ENCODE measurements at places on chromosomes 5 and 9.
A peak's percentile ranks its signal among the peaks of the same experiment; 100 is the strongest.

- DNase-seq = no peak
Observed at GRCh38 chr9:124810663-124811355, 33.9 kb downstream of the OLFML2A start.

DNA sequence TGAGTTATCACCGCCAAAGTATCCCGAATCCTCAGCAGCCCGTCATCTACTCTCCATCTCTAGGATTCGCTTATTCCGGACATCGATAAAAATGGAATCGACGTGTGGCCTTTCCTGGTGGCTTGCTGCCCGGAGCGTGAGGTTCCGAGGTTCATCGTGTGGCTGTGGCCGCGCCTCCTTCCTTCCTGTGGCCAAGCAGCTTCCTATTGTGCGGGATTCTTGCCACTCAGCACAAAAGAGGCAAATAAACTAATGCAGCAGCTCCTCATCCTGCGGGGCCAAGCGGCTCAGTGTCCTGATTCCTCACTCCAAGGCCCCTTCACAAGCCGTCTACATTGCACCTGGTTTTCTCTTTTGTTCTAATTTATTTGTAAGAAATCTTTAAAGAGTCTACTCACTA, 800.9 kb downstream of the CDH9 start:
- no peak for DNase-seq

DNA sequence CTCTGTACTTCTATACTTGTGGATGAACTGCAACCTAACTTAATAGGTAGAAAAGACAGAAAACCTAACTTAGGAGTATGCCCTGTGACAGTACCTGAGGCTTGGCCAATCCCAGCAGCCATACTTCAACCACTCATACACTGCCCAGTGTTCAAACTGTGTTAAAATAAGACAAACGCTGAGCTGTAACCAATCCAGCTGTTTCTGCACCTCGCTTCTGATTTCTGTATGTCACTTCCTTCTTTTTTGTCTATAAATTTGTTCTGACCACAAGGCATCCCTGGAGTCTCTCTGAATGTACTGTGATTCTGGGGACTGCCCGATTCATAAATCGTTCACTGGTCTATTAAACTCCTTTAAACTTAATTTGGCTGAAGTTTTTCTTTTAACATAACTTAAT, 41.4 kb downstream of the AUH start:
- no peak for DNase-seq

DNA sequence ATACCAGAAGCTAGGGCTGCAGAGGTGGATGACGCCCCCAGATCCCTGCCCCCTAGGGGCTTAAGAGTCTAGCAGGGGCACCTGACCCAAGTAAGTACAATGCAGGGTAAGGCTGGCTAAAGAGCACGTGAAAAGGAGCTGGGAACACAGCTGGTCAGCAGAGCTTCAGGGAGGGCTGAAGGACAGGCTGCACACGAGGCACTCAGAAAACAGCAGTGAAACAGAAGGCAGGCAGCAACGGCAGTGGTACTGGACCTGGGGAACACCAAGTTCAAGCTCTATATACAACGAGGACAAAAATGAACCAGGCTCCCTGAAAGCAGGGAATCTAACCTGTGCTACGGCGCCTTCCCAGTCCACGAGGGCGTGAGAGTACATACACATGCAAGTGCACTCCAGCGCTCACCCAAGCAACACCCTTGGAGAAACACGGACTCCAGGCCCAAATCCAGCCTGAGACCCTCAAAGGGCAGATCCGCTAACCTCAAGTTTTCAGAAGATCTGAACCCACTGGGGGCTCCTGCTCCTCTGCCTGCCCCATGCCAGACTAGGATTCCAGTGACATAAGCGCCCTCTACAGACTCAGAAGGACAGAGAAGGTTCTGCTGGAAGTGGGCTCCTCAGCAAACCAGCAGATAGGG, 57.4 kb downstream of the PSMB7 start:
- DNase-seq = no peak

GRCh38 chr5:103891151-103891550, 328.6 kb upstream of the NUDT12 start:
- no peak for DNase-seq

GRCh38 chr5:140595538-140596300, 31.1 kb downstream of the SLC35A4 start:
- DNase-seq = no peak

DNA sequence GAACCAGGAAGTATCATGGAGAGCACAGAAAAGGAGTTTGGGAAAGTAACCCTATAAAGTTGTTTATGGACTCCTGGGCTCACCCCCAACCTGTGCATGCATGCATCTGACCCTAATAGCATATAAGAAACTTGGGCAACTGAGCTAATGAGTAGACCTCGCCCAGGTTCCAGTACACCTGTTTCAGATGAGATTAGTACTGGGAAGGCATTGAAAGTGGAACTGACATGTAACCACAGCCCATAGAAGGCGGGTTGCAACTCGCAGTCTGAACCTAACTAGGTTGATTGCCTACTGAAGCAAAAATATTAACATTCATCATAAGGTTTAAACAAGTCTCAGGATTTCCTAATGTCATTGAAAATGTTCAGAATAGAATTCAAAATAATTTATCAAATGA, 87.0 kb downstream of the WNK2 start:
- no peak for DNase-seq

- DNase-seq = no peak
Observed at GRCh38 chr9:77753180-77753579, 105.1 kb upstream of the GNA14 start.

DNA sequence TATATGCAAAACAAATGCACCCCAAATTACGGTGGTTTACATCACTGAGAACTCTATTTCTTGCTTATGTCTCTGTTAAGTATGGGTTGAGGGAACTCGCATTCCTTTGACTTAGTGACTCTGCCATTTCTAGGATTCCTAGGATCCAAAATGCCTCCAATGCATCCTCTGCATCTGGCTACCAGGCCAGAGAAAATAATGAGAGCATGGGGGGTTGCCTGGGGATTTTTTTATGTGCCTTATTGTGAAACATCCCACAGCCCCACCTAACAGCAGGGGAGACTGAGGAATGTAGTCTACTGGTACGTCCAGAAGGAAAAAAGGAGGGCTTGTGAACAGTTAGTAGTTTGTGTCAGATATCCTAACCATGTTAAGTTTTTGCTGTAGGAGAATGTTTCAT, 466.0 kb upstream of the ARRDC3 start:
- no peak for DNase-seq

DNA sequence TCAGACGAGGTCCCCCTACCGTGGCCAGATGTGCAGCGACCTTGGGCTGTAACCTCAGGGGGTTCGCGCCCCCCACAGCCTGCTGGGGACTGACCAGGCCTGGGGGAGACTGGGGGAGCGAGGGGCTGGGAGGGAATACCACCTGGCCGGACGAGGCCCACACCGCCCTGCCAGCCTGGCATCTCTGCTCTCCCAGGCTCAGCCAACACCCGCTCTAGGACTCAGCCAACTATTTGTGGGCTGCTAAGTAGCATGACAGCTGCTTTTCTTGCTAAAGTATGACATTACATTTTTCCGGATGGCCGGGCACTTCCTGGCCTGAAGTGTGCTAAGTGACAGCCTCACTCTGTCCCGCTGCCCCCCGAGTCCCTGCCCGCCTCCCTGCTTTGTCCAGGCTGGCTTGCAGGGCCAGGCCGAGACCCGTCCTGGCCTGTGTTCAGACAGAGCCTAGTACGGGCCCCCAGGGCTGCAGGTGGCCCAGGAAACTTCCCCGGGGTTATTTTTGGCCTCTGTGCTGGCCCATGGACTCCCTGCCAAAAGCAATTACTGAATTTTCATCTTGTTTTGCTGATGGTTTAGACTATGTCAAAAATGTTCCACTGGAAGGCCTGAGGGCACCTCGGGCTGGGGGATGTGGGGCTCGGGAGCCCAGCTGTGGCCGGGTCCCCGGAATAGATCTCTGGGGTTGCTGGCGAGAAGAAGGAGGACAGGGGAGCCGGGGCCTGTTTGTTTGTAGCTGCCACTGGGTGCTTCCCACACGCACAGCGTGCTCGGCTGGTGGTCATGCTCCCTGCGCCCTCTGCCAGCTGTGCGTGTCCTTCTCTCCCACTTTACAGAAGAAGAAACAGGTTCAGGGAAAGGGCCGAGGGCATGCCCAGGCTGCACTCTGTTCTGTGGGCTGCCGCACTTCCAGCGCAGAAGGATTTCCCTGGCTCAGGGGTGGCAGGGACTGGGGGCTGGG, 13.4 kb upstream of the SLC2A6 start:
- no peak for DNase-seq

GRCh38 chr5:78696637-78697036, 48.1 kb upstream of the LHFPL2 start:
- DNase-seq = no peak

DNA sequence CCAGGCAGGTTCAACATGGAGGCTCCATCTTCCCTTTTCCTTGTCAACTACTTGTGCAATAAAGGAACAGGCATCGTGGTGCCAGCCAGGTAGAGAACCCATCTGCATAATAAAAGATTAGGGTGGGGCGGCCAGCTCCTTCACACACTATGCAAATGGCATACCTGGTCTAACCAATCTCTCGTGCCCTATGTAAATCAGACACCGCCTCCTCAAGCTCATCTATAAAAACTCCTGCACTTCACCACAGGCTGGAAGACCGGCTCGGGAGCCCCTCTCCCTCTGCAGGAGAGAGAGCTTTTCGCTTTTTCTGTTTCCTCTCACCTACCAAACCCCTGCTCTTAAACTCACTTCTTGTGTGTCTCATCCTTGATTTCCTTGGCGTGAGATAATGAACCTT, 244.3 kb upstream of the PUM3 start:
- DNase-seq = no peak

GRCh38 chr5:152811988-152812387, 406.9 kb upstream of the NMUR2 start:
- DNase-seq = no peak

- no peak for DNase-seq
Observed at GRCh38 chr9:130847306-130848217, 12.5 kb downstream of the ABL1 start.

- no peak for DNase-seq
Observed at GRCh38 chr5:137105351-137106035, 393.6 kb downstream of the SPOCK1 start.

DNA sequence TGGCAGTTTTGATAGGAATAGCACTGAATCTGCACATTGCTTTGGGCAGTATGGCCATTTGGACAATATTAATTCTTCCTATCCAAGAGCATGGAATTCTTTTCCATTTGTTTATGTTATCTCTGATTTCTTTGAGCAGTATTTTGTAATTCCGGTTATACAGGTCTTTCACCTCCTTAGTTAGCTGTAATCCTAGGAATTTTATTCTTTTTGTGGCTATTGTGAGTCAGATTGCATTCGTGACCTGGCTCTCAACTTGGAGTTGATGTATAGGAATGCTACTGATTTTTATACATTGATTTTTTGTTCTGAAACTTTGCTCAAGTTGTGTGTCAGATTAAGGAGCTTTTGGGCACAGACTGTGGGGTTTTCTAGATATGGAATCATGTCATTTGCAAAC, 24.0 kb downstream of the TMEM161B start:
- DNase-seq = no peak

DNA sequence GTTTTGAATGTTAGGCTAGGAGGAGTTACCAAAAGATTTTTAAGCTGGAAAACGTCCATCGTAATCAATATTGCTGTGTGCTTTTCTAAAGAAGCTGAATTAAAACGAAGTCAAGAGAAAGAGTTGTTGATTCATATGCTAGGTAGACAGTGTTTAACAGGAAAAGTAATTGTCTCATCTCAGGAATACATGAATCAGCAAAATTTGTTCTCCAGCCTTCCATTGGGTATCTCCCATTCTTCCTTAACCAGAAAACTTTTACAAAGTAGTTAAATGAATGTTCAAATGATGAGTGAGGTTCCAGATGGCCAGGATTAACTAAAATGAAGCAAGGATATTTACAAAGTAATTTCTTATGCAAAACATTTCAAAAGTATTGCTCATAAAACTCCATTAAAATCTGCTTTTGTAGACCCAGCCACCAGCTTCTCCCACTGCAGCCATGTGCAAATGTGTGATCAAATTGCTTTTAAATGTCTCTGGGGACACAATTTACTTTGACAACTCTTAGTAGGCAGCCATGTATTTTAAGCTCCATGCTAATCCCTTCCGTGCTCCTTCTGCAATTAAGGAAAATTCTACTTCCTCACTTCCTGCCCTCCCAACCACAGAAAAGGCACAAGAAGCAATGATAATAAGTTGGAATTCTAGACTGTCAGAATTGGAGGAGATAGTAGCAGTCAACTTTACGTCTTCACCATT, 121.2 kb downstream of the HTR4 start:
- no peak for DNase-seq

GRCh38 chr9:79812099-79812498, 240.3 kb downstream of the TLE4 start:
- no peak for DNase-seq

DNA sequence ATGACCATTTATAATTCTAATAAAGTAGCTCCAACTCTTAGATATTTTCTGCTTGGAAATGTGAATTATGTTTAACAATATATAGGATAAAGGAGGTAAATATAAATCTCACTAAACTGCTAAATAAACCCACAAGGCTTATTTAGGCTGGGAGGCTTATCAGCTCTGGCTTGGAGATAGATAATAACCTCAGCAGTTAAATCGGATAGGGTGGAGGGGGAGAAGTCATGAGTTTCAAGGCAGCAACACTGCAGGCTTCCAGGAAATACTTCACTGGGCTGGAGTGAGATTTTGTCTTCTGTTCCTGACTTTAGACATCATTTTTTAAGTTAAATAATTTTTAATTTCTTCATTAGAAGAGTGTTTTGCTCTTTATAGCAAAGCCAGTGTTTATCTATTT, 80.0 kb upstream of the ITGA2 start:
- no peak for DNase-seq

GRCh38 chr5:179817470-179817840, 3.2 kb upstream of the SQSTM1 start:
- DNase-seq = peak; percentile 59

DNA sequence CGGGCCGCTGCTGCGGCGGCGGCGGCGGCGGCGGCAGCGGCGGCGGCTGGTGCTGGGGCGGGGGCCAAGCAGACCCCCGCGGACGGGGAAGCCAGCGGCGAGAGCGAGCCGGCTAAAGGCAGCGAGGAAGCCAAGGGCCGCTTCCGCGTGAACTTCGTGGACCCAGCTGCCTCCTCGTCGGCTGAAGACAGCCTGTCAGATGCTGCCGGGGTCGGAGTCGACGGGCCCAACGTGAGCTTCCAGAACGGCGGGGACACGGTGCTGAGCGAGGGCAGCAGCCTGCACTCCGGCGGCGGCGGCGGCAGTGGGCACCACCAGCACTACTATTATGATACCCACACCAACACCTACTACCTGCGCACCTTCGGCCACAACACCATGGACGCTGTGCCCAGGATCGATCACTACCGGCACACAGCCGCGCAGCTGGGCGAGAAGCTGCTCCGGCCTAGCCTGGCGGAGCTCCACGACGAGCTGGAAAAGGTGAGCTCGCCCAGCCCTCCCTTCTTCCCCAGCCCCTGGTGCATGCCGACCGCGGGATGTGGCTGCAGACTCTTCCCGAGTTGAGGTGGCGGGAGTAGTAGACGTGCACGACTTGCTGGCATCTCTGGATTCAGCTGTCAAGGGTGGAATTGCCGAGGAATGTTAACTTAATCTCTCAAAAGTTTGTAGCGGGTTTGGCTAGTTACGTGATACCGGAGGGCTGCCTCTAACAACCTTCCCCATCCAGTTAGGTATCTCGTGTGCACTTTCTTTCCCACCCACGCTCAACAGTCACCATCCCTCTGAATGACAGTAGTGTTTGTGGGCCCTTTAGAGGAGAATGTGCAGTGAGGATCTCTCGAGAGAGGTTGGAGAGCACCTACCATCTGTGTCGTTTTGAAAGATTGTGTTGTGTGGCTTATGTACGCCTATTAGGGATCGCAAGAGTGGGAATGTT, 932 bp downstream of the SLC12A2 start:
- DNase-seq = peak; percentile 33

- DNase-seq = peak; percentile 37
Observed at GRCh38 chr5:170537451-170538095, 33.8 kb downstream of the KCNIP1 start.

Data from posterior cingulate gyrus (tissue), 11 donors.